ENCODE measurements at places on chromosomes 6 and 20.

GRCh38 chr6:160678744-160679401 is 14.8 kb upstream of the LPA start:
- DNase-seq = no peak

DNA sequence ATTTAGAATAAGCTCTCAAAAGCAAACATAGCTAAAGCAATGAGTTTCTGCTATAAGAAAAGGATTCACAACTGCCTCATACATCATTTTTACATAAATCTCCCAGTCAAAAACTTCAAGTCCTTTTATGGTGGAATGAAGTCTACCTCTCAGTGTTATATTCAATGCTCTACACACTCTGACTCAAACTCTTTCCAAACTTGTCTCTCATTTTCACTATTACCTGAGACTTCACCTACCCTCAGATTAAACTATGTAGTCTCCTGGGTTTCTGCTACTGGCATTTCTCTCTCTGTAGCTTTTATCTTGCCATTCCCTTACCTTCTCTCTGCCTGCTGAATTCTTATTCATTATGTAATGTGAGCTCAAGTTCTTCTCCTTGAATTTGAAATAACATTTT is 11.4 kb downstream of the KIAA0408 start:
- no peak for DNase-seq

DNA sequence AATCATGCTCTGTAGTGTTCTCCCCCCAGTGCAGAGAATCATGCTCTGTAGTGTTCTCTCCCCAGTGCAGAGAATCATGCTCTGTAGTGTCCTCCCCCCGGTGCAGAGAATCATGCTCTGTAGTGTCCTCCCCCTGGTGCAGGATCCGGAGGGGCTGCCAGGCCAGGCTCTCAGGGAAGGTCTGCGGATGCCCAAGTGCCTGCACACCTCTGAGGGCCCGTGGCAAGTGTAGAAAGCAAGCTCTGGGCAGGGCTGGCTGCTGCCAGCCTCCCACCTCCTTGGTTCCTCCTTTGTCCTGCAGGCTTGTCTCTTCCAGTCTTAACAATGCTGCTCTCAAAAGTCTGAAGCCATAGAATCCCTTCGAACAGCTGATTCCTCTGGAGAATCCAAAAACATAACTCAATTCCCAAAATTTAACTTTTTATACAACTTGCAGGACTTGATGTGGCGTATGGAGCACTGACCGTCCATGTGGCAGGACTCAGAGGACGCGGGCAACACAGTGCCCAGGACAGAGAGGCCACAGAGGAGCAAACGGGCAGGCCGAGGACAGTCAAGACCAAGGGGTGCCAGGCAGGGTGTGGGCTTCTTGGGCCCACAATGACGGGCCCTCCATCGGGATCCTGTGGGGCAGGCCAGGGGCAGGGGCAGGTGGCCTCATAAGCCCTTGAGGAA is 44.6 kb upstream of the BHLHE23 start:
- no peak for DNase-seq

- DNase-seq = no peak
Measured at GRCh38 chr6:1391800-1392309, 2.5 kb downstream of the FOXF2 start.

DNA sequence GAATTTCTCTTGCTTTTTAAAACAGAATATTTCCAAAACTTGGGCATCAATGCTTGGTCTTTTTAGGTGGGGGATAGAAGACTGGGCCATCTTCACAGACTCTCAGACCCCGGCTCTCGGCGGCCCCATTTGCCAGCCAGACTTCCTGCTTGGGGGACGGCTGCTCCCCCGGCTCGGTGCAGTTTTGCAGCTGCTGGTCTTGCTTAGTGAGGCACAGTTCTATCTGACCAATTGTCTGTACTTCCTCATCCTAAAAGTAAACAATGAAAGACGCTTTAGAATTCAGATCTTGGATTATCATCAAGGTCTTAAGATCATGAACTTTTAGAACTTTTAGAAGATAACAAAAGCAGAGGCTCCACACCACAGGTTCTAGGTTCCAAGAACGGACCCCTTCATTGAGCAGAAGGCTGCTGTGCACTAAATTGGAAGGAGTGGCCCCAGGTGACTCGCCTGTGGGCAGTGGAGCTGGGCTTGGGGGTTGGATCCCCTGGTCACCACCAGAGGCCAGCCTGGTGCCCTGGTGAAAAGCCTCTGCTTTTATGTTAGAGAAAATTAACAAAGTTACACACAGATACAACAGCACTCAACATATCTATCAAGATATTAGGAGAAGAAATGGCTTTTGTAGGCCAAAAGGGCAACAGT is 26.7 kb downstream of the RNASET2 start:
- DNase-seq = no peak

DNA sequence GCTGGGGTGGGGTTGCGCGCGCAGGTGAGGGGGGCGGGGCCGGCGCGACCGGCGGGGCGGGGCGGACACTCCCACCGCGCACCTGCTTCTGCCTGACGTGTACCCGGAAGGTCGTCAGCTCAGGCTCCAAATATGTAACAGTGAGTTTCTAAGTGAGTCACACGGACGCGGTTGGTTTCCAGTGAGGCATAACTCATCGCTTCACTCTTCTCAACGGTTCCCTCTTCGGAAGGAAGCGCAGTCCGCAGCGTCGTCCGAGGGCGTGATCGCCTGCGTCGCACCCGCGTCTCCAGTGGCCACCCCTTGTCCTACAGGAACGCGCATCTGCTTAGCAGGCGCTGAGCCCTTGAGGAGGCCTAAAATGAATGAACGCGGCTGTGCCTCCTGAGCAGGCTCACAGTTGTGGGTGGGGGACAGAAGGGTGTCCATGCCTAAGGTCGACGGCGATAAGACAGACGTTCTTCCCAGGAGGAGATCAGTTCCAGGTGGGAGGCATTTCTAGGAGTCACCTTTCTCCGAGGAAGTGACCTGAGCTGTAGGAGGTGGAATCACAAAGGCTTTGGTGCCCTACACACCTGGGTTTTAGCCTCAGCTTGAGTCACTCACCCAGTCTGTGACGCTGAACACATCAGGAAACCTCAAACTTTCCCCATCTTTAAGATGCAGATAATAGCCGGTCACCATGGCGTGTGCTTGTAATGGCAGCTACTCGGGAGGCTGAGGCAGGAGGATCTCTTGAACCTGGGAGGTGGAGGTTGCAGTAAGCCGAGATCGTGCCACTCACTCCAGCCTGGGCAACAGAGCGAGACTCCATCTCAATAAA is 50.9 kb upstream of the EZR start:
- DNase-seq = peak; percentile 52

DNA sequence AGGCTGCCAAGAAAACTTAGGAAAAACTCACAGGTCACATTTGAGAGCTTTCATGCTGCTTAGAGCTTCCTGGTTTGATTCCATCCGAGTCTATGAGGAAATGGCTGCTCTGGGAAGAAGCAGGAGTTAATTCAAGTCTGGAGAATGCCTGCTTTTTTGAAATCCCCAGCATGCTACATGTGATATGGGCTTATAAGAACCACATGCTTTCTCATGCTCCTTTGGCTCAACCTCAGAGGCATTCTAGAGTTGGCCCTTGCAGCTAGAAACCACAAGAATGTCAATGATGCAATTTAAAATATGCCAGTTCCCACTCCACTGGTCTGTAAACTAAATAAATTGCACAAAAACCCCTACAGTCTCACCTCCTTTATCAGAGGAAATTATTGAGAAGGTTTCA is 142.9 kb upstream of the OLIG3 start:
- DNase-seq = peak; percentile 93

DNA sequence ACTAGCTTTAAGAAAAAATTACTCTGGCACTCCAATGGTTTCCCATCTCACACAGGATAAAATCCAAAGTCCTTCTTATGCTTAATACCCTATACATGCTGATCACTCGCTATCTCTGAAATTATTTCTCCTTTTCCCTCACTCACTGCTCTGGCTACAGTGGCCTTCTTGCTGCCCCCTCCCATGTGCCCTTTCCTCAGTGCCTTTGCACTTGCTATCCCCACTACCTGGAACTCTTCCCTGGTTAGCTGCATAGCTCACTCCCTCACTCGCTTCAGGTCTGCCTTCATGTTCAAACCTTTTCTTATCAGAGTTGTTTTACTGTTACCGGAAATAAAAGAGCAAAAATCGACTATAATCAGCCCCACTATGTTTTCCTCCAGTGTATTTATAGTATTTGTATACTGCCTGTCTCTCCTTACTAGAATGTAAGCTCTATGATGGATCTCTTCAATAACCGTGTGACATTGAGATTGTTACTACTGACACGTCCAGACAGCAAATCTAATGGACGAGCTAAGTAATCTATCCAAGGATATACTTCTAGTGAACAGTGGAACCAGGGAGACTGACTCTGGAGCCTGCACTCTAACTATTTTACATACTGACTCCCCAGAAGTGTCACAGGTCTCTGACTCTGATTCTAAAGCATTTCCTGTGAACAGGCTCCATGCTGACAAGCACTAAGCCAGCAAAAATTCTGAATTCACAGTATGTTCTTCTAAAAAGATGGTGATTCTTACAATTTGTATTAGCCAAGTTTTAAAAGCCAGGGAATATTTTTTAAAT is 25.1 kb downstream of the FKBP5 start:
- no peak for DNase-seq

- DNase-seq = no peak
Measured at GRCh38 chr6:116238083-116238482, 15.8 kb downstream of the TSPYL4 start.

DNA sequence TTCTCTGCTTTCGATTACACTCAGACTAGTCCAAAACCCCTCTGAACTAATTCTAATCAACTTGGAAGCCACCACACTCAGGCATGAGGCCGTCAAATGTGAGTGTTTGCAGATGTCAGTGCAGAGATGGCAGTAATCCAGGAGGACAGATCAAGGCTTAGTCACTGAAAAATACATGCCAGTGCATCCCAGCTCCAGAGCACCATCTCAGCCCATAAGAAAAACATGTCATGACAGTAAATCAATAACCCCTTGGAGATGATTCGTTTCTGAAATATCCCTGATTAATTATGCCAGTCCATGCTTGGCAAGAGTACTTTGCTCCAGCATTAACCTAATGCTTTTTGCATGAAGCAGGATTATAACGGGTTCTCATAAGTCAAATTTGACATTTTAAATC is 179.5 kb downstream of the ADAT2 start:
- DNase-seq = peak; percentile 55

- peak; percentile 17 for DNase-seq
Measured at GRCh38 chr20:36493801-36494114, 47.6 kb upstream of the MYL9 start.

GRCh38 chr6:14739827-14740226 is 506.0 kb upstream of the JARID2 start:
- no peak for DNase-seq

- no peak for DNase-seq
Measured at GRCh38 chr6:141248021-141248799, 884.5 kb upstream of the GJE1 start.

DNA sequence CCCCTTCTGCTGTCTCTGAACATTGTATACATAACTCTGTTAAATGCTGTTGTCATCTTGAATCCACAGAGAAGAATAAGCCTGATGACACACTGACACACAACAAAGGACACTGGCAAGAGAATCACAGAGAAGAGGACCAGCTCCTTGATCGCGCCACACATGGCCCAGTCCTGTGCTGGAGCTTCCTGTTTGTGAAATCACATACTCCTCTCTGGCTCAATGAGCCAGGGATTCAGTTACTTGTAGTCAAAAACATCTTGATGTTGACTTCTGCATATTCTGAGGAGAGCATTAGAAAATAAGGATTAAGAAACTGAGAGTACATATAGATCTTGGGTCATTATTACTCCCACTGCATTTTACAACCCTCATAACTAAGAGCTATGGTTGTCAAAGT is 100.1 kb downstream of the EPB41L2 start:
- DNase-seq = no peak

Measured in fibroblast of the conjunctiva (primary cell).